ENCODE measurements at places on chromosomes 2 and 18. TPM values are rescaled to one million over a fixed set of nuclear protein-coding genes. Genes with fewer than 3 reads are reported as not detected.

- ATAC-seq = no peak
These were observed 310.7 kb upstream of the MYT1L start for GRCh38 chr2:2641541-2642410.

GRCh38 chr2:23756593-23757292 lies 170.2 kb downstream of the ATAD2B start:
- ATAC-seq = no peak

- peak; percentile 20 for ATAC-seq
These were observed 36.4 kb downstream of the TSHZ1 start for GRCh38 chr18:75246721-75247610.

- ATAC-seq = no peak
These were observed 617.5 kb upstream of the CHAC2 start for GRCh38 chr2:53150146-53150545.

Gene SNED1
- total RNA-seq = 4.1 TPM

Gene TTLL4
- 21.2 TPM for total RNA-seq
